Urothelium cell line (cell line): ENCODE measurements at places on chromosomes 3 and 15.

- peak; percentile 49 for DNase-seq
Observed at GRCh38 chr3:170745211-170745718, 124.7 kb downstream of the RPL22L1 start.

- DNase-seq: no peak
Observed at GRCh38 chr3:59772416-59773408, 722.9 kb upstream of the CFAP20DC start.

DNA sequence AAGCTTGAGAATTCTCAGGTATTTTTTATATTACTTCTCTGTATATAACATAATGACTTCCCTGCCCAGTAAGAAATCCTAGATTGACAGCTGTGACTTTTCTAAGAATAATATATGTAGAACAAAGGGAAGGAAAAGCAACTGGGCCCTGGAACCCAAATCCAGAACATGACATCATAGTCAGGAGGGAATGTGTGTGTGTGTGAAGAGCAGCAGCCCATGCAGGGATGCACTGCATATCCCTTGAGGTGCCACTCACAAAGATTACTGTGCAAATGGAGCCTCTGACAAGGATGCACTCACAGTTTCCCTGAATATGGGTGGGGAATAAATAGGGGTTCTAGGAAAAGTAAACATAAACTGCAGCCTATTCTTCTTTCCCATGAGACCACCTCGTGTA is 279.5 kb downstream of the NEK10 start:
- no peak for DNase-seq

DNA sequence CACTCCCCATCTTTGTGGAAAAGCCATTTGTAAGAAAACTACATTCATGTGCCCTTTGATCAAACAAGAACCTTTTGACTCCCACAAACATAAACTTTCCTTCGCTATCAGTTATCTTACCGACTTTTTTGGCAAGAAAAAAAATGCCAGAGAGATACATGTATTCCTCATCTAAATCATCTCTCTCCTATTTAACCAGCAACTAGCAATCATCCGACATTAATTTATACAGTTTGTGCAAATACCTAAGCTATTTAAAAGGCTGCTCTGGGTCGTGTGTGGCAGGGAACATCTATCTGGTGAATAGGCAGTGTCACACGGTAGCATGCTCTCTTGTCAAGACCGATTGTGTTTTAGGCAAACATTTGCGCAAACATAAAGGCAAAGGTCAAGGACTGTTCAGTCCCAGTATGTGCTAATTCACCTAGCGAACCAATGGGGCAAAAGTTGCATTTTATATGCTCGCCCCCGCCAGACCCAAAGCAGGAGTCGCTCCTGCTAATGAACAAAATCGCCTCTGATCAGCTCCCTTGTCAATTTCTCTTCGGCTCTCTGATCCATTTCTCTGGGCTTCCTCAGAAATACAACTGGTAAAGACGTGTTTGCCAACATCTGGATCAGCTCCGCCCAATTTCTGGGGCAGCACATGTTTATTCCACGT is 37.7 kb downstream of the ZIC4 start:
- no peak for DNase-seq

DNA sequence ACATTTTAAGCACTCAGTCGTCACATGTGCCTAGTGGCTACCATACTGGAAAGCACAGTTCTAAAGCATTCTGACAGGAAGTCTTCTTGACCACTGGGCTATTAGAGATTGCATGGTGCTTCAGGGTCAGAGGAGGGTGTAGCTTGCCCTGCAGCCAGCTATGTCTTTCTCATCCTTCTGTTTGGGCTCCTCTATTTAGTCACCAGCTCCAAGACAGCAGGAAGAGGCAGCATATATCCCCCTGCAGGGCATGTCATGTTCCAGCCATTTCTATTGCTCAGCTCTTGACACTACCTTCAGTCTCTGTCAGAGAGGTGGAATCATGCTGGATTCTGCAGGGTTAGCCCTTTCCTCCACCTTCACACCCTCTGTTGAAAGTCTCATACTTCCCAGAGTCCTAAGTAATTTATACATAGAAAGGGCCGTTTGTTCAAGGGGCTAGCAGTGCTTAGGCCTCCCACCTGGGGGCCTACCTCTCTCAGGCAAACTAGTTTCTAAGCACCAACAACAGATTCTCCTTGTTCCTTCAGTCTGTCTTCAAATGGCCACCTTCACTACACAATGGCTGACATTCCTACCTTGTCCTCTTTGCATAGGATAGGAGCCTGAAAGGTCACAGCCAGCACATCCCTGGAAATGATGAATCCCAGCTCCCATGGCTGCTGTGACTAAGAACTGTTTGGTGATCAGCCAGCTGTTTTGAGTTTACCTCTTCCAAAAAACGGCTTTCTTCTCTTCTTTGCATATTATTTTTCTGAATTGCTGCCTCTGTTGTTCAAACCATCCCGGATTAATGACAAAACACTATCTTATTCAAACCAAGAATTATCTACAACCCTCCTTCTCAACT is 115.7 kb upstream of the BFSP2 start:
- no peak for DNase-seq

- no peak for DNase-seq
Observed at GRCh38 chr15:49721091-49721490, 100.2 kb downstream of the DTWD1 start.

DNA sequence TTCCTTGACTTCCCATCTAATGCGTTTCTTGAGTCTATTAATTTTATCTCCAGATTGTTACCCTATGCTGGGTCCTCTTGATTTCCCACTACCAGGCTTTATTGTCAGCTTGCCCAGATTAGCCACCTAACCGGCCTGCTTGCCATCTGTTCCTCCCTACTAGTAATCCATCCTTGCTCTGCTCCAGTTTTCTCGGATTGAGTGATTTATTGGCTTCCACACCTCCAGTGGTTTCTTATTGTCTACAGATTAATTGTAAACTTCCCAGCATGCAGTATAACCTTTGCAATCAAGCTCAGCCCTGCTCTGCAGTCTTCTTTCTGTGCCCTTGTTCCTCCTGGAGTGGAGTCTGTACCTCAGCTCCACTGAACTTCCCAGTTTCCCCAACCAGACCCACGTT is 63.4 kb downstream of the ARHGEF26 start:
- DNase-seq: no peak

DNA sequence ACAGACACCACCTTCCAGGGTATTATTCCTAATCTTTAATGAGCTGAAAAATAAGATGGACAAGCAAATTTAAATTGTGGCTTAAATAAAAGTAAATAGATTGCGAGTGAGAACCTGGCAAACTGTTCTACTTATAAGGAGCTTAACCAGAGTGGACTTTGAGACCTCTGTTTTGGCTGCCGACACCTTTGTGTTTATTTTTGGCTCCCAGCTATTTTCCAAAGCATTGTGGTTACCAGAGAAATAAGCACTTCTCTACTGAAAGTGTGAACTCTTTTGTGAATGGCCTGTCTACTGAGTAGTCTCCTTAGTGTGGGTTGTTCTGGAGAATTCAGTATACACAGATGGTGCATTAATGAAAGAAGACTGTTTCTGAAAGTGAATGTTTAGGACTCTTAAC is 109.4 kb downstream of the ATP8B4 start:
- DNase-seq: no peak
